ENCODE measurements at places on chromosomes 7 and 10.

DNA sequence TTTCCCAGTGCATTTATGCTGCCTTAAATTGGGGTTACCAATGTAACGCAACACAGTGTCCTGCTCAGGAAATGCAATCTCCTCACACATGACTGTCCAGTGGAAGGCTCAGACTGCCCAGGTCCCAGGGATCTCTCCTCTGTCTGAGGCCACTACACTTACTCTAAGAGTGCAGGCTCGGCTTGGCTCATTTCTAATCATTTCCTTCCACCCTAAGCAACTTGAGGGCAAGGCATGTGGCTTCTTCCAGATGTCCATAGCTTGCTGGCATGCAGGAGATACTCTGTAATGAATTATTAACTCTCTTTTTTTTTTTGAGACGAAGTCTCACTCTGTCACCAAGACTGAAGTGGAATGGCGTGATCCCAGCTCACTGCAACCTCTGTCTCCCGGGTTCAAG, 23.7 kb downstream of the PLAC9 start:
- DNase-seq, result no peak

DNA sequence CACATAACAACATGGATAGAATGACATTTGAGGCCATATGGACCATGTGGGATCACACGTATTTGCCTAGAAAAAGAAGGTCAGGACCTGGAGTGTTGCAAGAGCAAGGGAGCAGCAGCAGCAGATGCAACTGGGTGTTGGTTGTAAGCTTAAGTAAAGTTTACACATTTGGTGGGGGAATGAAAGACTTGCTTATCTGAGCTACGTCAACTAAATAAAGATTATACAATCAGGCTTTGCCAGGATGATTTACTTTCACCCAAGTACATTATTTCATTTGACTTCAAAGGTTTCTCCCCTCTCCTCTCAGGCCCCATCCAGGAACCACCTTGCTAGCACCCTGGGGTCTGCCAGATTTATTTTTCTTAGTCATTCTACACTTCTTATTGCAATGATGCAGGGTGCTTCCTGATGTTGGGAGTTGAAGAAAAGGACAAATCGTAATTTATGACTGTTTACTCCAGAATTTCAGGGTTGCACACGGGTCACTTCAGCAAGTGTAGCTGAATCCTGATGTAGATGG, 591.9 kb upstream of the IGFBP3 start:
- DNase-seq, result no peak

- no peak for DNase-seq
Observed at GRCh38 chr10:119119400-119119799, 15.5 kb downstream of the DENND10 start.

- no peak for DNase-seq
Observed at GRCh38 chr10:132703419-132704007, 82.4 kb downstream of the NKX6-2 start.

DNA sequence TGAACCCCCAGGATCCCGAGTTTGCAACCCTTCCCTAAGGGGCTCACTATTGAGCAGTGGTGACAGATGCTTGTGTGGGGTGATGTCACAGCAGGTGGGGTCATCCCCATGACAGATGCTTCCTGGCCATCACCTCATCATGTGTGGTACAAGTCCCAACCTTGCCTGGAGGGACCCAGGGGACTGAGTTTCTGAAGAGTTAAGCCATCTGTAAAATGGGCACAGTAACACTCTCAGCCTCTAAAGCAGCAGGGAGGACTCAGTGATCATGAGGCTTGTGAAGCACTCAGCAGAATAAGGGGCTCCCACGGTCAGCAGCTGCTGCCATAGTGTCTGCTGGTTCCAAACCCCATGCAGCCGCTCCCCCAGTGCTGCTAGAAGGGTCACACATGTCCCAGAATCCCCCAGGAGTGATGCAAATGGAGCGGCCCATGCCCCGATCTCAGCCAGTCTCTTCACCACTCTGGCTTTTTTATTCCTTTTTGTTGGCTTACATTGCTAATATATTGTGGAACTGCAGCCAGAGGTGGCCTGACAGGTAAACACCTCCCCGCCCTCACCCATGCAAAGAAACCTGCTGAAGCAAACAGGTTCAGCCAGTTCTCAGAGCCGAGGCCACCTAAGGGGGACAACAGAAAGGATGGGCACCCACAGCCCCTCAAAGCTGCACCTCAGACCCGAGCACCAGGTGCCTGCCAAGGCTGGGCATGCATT, 102.1 kb upstream of the PDGFA start:
- no peak for DNase-seq

GRCh38 chr7:36970551-36971514, 246.5 kb upstream of the AOAH start:
- no peak for DNase-seq

- no peak for DNase-seq
Observed at GRCh38 chr7:156230576-156230975, 410.0 kb upstream of the RNF32 start.

DNA sequence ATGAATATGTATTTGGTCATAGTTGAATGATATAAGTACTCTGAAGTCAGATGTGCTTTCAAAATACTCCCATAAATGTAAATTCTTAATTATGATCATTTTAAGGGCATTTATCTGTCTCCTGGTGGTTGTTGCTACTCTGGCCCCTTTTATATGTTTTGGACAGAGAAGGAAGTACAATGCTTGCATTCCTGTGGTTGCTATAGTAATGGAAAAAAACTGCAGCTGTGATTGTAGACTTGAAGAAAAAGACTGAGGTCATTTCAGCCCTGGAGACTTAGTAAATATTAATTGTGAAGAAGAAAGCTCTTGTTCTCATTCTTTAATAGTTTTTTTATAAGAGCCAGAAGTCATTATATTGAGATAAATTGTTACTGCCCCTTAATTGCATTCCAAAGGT, 70.2 kb upstream of the FERD3L start:
- DNase-seq, result no peak

DNA sequence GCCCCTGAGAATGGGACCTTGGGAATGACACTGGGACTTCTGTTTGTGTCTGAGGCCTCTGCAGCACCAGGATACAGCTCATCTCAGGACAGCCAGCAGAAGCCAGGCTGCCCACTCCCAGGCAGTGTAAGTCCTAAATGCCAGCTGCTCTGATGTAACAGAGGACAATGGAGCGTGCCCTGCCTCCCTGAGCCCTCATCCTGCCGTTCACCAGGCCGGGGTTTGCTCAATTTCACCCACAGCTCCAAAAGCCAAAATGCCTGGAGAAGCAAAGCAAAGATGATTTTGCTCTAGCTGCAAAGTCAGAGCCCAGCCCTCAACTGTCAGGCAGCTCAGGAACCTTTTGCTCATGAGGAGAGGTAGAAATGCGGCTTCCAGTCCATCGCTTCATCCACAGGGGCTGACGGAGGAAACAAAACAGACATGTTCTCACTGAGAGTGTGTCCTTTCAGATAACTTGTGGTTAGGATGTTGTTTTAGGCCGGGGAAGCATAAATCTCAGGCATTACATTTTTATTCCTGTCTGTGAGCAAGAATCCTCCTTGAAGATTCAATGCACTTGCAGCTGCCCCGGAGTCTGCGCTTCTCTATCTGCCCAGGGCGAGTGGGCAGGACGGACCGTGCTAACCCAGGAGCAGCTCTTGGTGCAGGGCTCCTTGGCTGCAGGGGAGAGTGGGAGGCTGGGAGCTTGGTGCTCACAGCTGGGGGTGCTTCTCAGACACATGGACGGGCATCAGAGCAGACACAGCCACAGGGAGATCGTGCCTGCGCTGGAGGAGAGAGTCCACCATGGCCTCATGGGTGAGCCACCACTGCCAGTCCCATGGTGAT, 83.2 kb upstream of the CHST15 start:
- DNase-seq, result no peak

- no peak for DNase-seq
Observed at GRCh38 chr7:71509381-71509780, 377.4 kb downstream of the GALNT17 start.

GRCh38 chr10:4830551-4830950, 4.5 kb downstream of the AKR1E2 start:
- no peak for DNase-seq

- DNase-seq, result no peak
Observed at GRCh38 chr7:33721895-33722294, 183.4 kb upstream of the BMPER start.

DNA sequence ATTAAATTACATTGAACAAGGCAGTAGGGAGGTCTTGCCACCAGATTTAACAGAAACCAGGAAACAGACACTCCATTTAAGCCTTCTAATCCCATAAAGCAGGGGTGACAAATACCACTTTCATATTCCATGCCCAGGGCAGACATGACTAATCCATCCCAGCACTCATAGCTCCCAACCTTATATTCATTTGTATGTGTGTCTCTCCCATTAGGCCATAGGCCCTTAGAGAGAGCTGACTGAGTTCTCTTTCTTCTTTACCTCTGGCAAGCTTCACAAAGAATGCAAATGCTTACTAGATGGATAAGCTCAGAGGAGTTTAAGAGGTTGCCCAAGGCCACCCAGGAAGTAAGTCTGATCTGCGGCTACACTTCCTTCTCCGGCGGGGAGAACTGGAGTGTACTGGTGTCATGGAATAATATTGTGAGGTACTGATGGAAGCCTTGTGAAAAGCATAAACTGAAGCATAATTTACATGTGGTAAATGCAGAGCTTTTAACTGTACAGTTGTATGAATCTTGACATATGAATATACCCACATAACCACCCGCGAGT, 239.7 kb upstream of the HABP2 start:
- DNase-seq, result no peak

GRCh38 chr7:29494350-29494749, 69.3 kb upstream of the PRR15 start:
- DNase-seq, result no peak

Data from Ammon's horn (tissue), 1 donor.